ENCODE measurements at places on chromosomes 16 and 17. TPM values are rescaled to one million over a fixed set of nuclear protein-coding genes. Genes with fewer than 3 reads are reported as not detected.

GRCh38 chr17:17940441-17940911 is 31.7 kb downstream of the TOM1L2 start:
- no peaks in the 10 kb centered on the region for H3K27me3 ChIP-seq
- peak overlapping the region; percentile 35 for H3K27ac ChIP-seq
- no peaks in the 10 kb centered on the region for H3K36me3 ChIP-seq

GRCh38 chr17:76088041-76088867 is 9.3 kb downstream of the ZACN start:
- DNase-seq = peak; percentile 71
- H3K4me1 ChIP-seq = no peaks in the 10 kb centered on the region
- H3K27ac ChIP-seq = no peak overlapping the region
- peaks cover 16% of the 10 kb centered on the region for H3K36me3 ChIP-seq
- H3K4me3 ChIP-seq = no peak overlapping the region

- peak overlapping the region; percentile 41 for H3K27ac ChIP-seq
- peak; percentile 94 for DNase-seq
- peak overlapping the region; percentile 11 for H3K4me3 ChIP-seq
- no peaks in the 10 kb centered on the region for H3K36me3 ChIP-seq
- no peaks in the 10 kb centered on the region for H3K4me1 ChIP-seq
Measured at GRCh38 chr17:45143767-45144198, 4.5 kb upstream of the HEXIM1 start.

The ATAD5 gene
- 1.6 TPM for total RNA-seq

The HBA1 gene
- 1,337 TPM for total RNA-seq

The CDRT15 gene
- not detected for total RNA-seq

GRCh38 chr17:37368577-37368976 is 7.2 kb upstream of the C17orf78 start:
- H3K36me3 ChIP-seq = no peaks in the 10 kb centered on the region
- no peaks in the 10 kb centered on the region for H3K27me3 ChIP-seq
- no peak overlapping the region for H3K4me3 ChIP-seq
- H3K4me1 ChIP-seq = no peaks in the 10 kb centered on the region
- no peak for DNase-seq

- H3K27me3 ChIP-seq = no peaks in the 10 kb centered on the region
- no peaks in the 10 kb centered on the region for H3K4me1 ChIP-seq
- H3K36me3 ChIP-seq = no peaks in the 10 kb centered on the region
- peak overlapping the region; percentile 29 for H3K4me3 ChIP-seq
- H3K27ac ChIP-seq = no peak overlapping the region
Measured at GRCh38 chr17:48625495-48626244, 488 bp downstream of the HOXB9 start.

- no peak overlapping the region for H3K27ac ChIP-seq
- no peaks in the 10 kb centered on the region for H3K27me3 ChIP-seq
- H3K4me3 ChIP-seq = no peak overlapping the region
- H3K36me3 ChIP-seq = no peaks in the 10 kb centered on the region
Measured at GRCh38 chr16:77840093-77840492, 51.7 kb downstream of the VAT1L start.

- no peaks in the 10 kb centered on the region for H3K27me3 ChIP-seq
- no peaks in the 10 kb centered on the region for H3K36me3 ChIP-seq
- H3K4me1 ChIP-seq = no peaks in the 10 kb centered on the region
- no peak overlapping the region for H3K27ac ChIP-seq
Measured at GRCh38 chr16:35449663-35450062, 1990.3 kb downstream of the TP53TG3F start.

The PRR29 gene
- total RNA-seq = 0.84 TPM

DNA sequence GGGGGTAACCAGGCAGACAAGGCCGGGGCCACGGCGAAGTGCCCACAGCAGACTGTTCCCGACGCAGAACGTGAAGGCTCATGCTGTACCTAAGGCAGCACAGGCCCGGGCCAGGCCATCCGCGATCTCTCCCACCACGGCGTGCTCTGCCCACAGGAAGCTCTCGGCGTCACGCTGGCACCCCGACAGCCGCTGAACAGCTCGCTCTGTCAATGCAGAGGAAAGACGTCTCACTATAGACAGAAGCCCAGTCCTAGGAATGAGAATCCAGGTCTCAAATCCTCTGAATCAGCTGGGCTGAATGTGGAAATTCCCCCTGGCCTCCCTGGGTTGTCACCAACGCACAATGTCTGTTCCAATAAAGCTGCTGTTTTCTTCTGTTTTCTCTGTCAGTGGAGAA is 21.4 kb downstream of the SERPINF1 start:
- no peaks in the 10 kb centered on the region for H3K27me3 ChIP-seq
- no peaks in the 10 kb centered on the region for H3K4me1 ChIP-seq
- DNase-seq = peak; percentile 83
- H3K4me3 ChIP-seq = no peak overlapping the region
- no peak overlapping the region for H3K27ac ChIP-seq

DNA sequence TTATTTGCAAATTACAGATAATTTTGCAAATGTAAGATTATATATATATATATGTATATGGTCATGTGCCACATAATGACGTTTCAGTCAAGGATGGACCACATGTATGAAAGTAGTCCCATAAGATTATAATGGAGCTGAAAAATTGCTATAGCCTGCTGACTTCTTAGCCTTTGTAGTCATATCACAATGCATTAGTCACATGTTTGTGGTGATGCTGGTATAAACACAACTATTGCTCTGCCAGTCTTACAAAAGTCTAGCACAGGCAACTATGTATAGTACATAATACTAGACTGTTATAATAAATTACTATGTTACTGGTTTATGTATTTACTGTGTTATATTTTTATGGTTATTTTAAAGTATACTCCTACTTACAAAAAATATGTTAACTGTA is 444.3 kb downstream of the KCNJ2 start:
- H3K4me1 ChIP-seq = no peaks in the 10 kb centered on the region
- H3K36me3 ChIP-seq = no peaks in the 10 kb centered on the region

The SNAI3 gene
- total RNA-seq = 0.27 TPM

- no peaks in the 10 kb centered on the region for H3K27me3 ChIP-seq
- no peak for DNase-seq
- H3K27ac ChIP-seq = no peak overlapping the region
- H3K4me3 ChIP-seq = no peak overlapping the region
- H3K4me1 ChIP-seq = no peaks in the 10 kb centered on the region
Measured at GRCh38 chr17:57331423-57331822, 75.1 kb downstream of the MSI2 start.

The CCL4L2 gene
- 0.94 TPM for total RNA-seq

DNA sequence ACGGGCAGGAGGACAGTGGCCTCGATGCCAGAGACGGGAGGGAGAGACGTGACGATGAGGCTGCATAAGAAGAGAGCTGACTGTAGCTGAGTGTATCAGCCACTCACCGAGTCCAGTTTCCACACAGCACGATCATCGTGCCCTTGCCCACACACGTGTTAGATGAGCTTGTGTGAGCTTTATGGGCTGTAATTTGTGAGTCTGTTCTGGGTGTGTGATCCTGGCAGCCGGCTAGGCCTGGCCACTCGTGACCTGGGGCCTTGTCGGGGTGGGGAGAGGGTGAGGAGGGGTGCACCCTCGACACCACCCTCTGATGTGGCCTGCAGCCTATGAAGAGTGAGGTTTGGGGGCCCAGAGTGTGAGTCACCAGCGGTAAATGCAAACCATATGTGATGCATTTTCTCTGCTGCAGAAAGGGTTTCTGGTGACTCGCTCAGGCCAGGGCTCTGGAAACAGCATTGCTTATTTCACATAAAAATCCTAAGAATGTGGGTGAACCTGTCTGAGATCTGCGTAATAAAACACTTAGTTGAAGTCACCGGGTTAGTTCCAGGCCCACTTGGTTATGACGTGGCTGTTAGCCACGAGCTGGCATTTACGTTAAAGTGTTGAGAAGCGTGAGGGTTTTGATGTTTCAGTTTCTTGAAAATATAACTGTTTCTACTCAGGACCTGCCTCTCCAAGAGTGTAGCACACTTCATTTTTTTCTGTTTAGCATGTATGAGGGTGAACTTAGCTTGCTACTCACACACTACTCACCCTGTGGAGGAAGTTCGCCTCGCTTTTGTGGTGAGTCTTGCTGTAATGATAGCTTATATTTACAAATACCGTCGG is 4.2 kb downstream of the METRNL start:
- H3K27me3 ChIP-seq = no peaks in the 10 kb centered on the region
- no peaks in the 10 kb centered on the region for H3K4me1 ChIP-seq
- no peak overlapping the region for H3K4me3 ChIP-seq
- peak overlapping the region; percentile 57 for H3K27ac ChIP-seq
- no peaks in the 10 kb centered on the region for H3K36me3 ChIP-seq

GRCh38 chr17:61309362-61310256 is 90.0 kb upstream of the TBX2 start:
- H3K36me3 ChIP-seq = no peaks in the 10 kb centered on the region
- no peak overlapping the region for H3K4me3 ChIP-seq
- H3K27me3 ChIP-seq = no peaks in the 10 kb centered on the region
- no peak for DNase-seq

DNA sequence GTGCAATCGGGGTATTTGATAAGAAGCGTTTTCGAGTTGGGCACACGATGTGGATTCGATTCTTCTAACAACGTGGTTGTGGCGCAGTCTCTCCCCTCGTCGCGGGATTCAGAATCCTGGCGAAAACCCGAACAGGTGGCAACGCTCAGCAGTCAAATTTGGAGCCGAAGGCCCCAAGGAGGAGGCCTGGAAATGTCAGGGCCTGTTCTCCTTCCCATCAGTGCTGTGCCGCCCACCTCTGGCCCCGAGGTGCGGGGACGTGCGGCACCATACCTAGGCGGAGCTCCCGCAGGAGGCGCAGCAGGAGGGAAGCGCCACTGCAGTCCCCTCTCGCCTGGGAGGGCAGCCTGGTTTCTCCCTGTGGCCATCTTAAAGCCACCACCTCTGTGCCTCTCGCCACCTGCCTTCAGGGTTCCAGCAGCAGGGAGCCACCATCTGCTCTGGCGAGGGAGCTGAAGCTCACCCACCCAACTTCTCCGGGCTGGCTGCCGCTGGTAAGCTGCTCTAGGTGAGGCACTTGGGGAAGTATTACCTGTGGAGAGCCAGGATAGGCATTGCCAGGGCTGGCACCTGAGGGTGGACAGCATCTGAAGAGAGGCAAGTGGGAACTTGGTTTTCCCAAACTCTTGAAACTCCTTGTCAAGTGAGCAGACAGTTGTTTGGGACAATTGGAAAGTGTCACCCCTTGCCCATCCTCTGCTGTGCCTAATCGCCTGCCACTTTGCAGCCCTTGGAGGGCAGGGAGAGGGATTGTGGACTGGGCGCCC is 2.6 kb upstream of the AATF start:
- peaks cover 2% of the 10 kb centered on the region for H3K27me3 ChIP-seq
- peaks cover 3% of the 10 kb centered on the region for H3K4me1 ChIP-seq
- DNase-seq = no peak
- no peaks in the 10 kb centered on the region for H3K36me3 ChIP-seq

GRCh38 chr17:16968786-16969185 is 3.1 kb downstream of the TNFRSF13B start:
- no peaks in the 10 kb centered on the region for H3K36me3 ChIP-seq
- no peak for DNase-seq
- H3K4me3 ChIP-seq = no peak overlapping the region
- no peaks in the 10 kb centered on the region for H3K27me3 ChIP-seq
- H3K4me1 ChIP-seq = no peaks in the 10 kb centered on the region

DNA sequence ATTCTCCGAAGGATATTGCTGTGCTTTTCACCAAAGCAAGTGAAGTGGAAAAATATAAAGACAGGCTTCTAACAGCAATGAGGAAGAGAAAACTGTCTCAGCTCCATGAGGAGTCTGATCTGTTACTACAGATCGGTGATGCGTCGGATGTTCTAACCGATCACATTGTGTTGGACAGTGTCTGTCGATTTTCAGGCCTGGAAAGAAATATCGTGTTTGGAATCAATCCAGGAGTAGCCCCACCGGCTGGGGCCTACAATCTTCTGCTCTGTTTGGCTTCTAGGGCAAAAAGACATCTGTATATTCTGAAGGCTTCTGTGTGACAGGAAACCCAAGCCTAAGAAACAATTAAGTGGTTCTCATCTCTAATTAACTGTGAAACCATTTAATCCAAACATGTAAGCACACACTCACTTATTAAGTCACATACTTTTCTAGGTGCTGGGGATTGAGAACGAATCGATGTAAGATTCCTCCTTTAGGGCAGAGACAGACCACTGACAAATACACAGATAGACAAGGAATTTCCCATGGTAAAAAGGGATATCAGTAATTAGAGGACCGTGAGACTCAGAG is 22.8 kb downstream of the SLFN5 start:
- no peak overlapping the region for H3K27ac ChIP-seq
- no peaks in the 10 kb centered on the region for H3K4me1 ChIP-seq
- no peak for DNase-seq
- H3K36me3 ChIP-seq = peaks cover 2% of the 10 kb centered on the region

DNA sequence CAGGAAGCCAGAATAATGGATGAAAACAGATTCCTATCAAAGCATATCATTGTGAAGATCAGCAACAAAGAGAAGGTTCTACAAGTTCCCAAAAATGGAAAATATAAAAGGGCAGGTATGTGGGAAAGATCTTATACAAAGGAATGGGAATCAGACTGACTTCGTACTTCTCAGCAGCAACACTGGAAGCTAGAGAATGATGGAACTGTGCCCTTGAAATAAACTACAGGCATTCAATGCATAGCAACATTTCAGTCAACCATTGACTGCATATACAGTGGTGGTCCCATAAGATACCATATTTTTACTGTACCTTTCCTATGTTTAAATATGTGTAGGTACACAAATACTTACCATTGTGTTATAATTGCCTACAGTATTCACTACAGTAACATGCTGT is 30.3 kb upstream of the RAI1 start:
- H3K4me1 ChIP-seq = no peaks in the 10 kb centered on the region
- H3K27ac ChIP-seq = no peak overlapping the region
- no peak for DNase-seq
- H3K27me3 ChIP-seq = no peaks in the 10 kb centered on the region

GRCh38 chr17:66750116-66750515 is 84.8 kb upstream of the CACNG5 start:
- no peak overlapping the region for H3K4me3 ChIP-seq
- DNase-seq = no peak
- H3K27me3 ChIP-seq = no peaks in the 10 kb centered on the region
- no peak overlapping the region for H3K27ac ChIP-seq
- H3K4me1 ChIP-seq = no peaks in the 10 kb centered on the region

DNA sequence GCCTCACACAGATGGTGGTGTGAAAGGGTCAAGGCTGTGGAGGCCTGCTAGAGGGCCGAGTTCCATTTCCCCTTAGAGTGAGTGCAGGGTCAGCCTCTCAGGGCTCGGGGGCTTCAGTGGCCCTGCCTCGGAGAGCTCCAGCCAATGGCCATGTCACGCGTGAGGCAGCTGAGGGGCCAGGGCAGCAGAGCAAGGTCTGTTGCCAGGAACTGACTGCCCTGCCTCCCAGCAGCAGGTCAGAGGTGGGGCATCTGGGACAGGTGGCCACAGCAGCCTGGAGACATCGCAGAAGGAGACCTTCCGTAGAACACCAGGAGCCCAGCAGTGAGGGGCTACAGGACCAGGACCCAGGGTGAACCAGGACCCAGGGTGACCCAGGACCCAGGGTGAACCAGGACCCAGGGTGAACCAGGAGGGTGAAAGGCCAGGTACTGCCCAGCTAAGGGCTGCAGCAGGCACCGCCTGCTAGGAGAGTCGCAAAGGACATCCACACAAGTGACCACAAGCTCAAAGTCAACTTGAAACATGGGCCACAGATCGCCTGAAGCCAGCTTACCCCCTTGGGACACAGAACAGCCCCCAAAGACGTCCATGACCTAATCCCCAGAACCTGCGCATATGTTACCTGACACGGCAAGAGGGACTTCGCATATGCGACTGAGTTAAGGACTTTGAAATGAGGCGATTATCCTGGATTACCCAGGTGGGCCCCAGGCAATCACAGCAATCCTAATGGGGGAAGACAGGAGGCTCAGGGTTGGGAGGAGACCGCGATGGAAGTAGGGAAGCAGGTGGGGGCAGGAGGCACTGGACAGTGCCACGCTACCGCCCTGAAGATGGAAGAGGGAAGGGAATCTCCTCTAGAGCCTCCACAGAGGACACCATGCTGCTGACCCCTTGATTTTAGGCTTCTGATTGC is 4.8 kb upstream of the MEAK7 start:
- peak; percentile 56 for DNase-seq
- H3K27me3 ChIP-seq = no peaks in the 10 kb centered on the region
- H3K36me3 ChIP-seq = no peaks in the 10 kb centered on the region
- H3K27ac ChIP-seq = no peak overlapping the region
- no peak overlapping the region for H3K4me3 ChIP-seq

The FOXF1 gene
- total RNA-seq = 1.8 TPM
